NCI-H2171 treated with DMSO at 0.1 percent for 48 hours (cell line): ENCODE measurements at places on chromosomes 3 and 15.

- no peak for DNase-seq
These were observed 155.3 kb upstream of the MBNL1 start for GRCh38 chr3:152113413-152113812.

DNA sequence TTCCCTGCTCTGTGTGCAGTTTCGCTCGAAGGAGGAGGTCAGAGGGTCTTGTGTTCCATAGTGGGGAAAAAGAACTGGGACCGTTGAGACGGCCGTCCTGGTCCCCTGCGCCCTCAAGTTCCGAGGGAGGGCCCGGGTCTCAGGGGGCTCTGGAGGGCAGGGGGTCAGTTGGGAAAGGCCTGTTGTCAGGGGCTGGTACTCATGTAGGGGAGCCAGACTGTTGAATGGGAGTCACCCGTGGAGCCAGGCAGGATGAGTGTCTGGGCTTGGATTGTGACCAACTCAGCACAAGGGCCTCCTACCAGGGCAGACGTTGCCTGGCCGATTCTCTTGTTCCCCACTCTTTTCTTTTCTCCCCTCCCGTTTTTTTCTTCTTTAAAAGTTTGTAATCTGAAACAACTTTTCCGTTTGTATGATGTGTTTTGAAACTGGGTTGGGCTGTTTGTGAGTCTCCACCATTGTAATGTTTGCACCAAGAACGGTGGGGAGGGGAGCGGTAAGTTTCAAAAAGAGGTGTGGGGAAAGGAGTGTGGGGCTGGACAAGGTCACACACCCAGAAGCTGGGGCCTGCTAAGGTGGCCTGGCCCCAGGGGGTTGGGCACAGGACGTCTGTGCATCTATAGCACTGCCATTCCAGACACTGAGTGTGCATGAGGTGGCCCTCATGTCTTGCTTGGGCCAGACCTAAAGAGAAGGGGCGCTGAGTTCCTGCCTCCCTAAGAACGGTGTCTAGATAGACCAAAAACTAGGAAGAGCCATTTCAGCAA lies 1.1 kb downstream of the CMTM7 start:
- DNase-seq: no peak

DNA sequence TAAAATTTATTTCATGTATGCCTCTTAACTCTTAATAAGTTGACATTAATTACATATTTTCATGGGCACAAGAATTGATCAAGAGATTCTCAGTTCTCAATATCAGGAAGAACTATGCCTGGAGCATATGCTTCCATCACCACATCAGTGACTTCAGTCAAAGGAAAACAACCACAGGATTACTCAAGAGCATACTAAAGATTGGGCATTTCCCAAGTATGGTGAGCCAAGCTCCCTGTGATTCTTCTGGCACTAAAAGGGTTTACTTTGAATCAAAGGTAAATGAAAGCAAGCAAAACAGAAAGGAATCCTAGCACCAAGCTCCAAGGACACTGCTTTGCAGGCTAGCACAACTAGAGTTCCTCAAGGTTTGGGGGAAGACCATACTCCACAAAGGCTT lies 44.6 kb downstream of the FMN1 start:
- DNase-seq: no peak

GRCh38 chr15:59258317-59258716 lies 51.7 kb downstream of the LDHAL6B start:
- DNase-seq: no peak
